IMR-90 (cell line): ENCODE measurements at places on chromosomes 4 and X.

DNA sequence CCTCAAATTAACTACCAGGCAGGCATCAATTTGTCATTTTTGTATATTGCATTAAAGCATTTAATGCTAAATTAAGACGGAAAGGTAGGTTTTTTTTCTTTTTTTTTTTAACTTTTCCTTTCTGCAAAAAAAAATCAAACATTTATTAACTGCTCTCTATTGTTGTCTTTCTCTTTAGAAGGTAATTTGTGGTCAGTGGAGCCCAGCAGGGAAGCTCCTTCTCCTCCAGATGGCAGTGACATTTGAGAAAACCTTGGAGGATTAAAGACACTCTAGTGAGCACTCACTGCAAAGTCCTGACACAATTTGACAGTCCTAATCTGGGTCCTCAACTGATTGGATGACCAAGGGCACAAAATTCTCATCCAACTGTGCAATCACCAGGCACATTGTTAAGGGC is 102.4 kb downstream of the SLIT2 start:
- no peak for DNase-seq

- DNase-seq = no peak
Observed at GRCh38 chr4:3787489-3788365, 21.5 kb downstream of the ADRA2C start.

GRCh38 chr4:86101841-86102240 is 258.0 kb downstream of the MAPK10 start:
- no peak for DNase-seq

DNA sequence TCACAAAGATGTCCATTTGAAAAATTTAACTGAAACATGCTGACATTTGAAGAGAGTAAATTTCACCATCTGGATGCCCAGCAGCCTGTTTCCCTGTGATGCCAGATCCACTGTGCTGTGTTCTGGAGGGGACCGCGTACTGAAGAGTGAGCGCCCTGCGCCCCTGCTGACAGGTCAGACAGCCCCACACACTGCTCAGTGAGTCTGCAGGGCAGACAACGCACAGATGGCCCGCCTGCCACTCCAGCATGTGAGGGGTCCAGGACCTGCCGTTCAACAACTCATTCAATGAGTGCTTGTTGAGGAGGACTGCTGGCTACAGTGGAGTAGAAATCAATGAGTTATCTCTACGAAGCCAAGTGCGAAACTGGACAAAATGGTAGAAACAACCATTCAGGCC is 49.2 kb downstream of the FGFRL1 start:
- no peak for DNase-seq

- no peak for DNase-seq
Observed at GRCh38 chr4:120481756-120482155, 415.1 kb upstream of the MAD2L1 start.
